M059J (cell line): ENCODE measurements at places on chromosomes 3 and 15. TPM values are rescaled to one million over a fixed set of nuclear protein-coding genes. Genes with fewer than 3 reads are reported as not detected.

GRCh38 chr3:81782585-81782984, 21.1 kb upstream of the GBE1 start:
- DNase-seq, result no peak

- DNase-seq, result peak; percentile 79
Measured at GRCh38 chr3:130925628-130926027, 31.7 kb downstream of the ATP2C1 start.

DNA sequence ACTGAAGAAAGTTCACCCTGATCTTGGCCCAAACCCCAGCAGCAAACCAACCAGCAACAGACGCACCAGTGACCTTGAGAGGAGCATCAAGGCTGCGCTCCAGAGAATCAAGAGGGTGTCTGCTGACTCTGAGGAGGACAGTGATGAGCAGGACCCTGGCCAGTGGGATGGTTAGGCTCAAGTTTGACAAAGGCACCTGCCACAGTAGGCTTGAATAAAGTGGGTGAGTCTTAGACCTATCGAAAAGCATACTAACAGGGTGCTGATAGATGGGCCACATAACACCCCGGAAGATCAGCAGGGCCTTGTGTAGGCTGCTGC, 23.9 kb downstream of the WHAMM start:
- no peak for DNase-seq

- DNase-seq, result peak; percentile 89
Measured at GRCh38 chr15:80550219-80550907, 144.7 kb upstream of the ABHD17C start.

DNA sequence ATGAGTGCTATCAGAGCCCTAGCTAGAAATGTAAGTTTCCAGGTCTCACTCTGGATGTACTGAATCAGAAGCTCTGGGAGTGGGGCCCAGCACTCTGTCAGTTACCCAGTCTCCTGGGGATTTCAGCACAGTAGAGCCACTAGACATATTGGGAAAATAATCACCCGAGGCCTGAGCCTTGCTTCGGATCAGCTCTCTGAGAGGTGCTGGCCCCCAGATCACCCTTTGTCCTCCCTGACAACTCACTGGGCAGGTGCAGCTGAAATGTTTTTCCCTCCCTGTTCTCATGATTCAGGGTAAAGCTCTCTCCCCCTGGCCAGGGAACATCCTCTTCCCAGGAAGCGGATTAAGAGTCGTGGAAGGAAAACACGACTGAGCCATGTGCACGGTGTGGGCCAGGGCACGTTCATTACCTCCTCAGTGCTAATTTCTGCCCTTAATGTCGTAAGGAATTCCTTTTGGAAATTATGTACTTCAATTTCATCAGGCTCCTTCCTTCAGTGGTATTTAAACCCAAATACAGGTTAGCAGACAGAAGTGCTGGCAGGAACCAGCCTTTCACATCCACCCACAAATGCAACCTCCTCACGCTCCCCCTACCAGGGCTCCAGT, 296.7 kb upstream of the LYSMD4 start:
- DNase-seq, result no peak

GRCh38 chr15:41940441-41940857, 31.9 kb downstream of the EHD4 start:
- peak; percentile 56 for DNase-seq

GRCh38 chr3:115982629-115983028, 359.3 kb downstream of the GAP43 start:
- DNase-seq, result no peak

DNA sequence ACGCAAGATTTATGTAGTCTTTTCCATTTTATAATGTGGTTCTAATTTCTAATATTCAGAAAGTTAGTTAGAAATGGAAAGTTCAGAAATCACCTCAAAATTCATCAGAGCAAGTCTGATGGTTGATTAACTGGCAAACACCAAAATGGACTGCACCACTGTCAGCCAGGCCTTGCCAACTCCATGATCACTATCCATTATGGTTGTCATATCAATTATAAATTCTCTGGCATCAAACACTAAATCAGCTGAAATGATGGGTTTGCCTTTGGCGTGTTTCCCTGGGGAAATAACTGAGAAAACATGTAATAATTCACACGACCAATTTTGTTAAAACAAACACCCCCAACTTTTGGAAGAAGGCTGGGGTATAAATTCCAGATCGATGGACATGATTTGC, 219.4 kb downstream of the CDIN1 start:
- DNase-seq, result peak; percentile 21

- peak; percentile 50 for DNase-seq
Measured at GRCh38 chr3:4982773-4983738, 3.8 kb downstream of the BHLHE40 start.

GRCh38 chr15:75545064-75545463, 34.1 kb downstream of the PTPN9 start:
- DNase-seq, result no peak

- peak; percentile 39 for DNase-seq
Measured at GRCh38 chr15:38401106-38401505, 52.8 kb upstream of the FAM98B start.

- DNase-seq, result peak; percentile 71
Measured at GRCh38 chr15:72155003-72155621, 36.9 kb downstream of the SENP8 start.

- DNase-seq, result peak; percentile 45
Measured at GRCh38 chr3:153595186-153595815, 433.3 kb downstream of the RAP2B start.

- no peak for DNase-seq
Measured at GRCh38 chr3:186529201-186529999, 14.8 kb downstream of the CRYGS start.

- no peak for DNase-seq
Measured at GRCh38 chr15:49619226-49619625, 1.4 kb downstream of the FAM227B start.

DNA sequence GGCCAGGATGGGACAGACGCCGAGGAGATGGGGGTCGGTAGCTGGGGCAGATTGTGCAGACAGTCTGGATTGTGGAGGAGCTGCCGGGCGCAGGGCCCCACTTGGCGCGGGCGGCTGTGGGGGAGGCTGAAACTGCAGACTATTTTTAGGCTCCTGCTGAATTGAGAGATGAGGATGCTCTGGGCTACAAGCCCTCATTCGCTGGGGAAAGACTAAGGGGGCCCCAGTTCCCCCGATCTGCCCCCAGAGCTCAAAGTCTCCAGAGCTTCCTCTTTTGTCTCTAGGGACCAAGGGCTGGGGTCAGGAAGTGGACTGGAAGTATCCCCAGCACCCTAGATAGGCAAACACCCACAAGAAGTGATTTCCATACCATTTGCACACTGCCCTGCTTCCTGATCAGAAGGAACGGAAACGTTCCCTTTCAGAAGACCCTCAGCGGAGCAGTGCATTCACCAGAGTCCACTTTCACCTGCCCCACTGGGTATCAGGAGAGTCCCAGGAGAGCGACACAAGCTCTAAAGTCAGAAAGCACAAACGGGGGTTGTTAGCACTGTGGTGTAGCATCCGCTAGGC, 29.7 kb downstream of the SEMA7A start:
- DNase-seq, result no peak

- DNase-seq, result no peak
Measured at GRCh38 chr3:9955067-9955502, 2.9 kb upstream of the PRRT3 start.

DNA sequence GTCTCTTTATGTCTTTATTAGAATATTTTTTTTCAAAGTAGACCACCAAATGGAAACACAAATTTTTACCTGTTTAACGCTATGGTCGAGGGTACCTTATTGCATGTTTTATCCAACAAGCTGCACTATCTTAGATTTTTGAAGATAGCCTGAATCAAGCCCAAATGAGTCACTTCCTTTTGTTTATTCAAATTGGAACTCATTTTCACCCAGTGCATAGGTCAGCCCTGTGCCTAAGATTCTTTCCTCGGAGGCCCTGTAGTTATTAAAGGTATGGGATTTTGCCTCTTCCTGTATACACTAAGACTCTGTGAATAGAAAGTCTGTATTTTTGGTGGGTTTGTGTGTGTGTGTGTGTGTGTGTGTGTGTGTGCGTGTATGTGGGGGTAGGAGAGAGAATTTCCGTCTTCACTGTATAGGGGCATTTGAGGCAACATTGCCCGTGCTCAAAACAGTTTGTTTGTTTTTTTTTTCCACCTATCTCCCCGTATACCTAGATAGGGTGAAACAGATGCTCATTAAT, 358.0 kb upstream of the CADM2 start:
- DNase-seq, result no peak

DNA sequence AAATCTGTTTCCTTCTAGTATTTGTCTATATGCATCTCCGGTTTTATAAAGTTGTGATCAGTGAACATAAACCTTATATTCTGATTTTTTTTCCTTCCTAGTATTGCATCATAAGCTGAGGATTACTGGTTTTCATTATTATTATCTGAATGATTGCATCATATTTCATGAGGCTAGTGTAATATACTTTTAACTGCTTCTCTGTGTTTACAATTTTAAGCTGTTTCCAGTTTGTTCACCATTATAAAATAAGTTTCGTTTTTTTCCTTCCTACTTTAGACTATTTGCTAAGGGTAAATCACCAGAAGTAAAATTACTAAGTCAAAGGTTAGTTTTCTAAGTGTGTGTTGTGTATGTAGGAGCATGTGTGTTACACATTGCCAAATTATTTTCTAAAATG, 20.2 kb downstream of the SEMA6D start:
- no peak for DNase-seq

- DNase-seq, result peak; percentile 63
Measured at GRCh38 chr3:182258538-182259177, 534.6 kb upstream of the ATP11B start.

DNA sequence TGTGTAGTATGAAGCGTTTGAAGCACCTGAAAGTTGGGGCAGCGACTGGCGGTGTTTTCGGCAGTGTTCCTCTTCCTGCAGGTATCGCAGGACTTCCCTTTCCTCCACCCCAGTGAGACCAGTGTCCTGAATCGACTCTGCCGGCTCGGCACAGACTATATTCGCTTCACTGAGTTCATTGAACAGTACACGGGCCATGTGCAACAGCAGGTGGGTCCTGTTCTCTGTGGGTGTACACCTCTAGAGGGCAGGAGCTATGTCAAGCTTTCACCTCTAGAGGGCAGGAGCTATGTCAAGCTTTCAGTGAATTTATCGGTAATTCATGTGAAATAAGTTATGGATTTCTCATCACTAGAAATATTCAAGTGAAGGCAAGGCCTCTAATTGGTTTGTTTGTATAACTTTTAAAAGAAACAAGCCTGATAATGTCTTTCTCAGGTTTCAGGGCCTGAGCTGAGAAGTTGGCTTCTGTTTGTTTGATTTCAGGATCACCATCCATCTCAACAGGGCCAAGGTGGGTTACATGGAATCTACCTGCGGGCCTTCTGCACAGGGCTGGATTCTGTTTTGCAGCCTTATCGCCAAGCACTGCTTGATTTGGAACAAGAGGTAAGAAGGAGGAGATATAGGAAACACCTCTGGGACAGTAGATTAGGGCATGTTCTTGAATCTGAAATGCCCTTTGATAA, 5.3 kb downstream of the TUBGCP4 start:
- DNase-seq, result peak; percentile 23

GRCh38 chr15:60908332-60908731, 320.8 kb downstream of the RORA start:
- no peak for DNase-seq

DNA sequence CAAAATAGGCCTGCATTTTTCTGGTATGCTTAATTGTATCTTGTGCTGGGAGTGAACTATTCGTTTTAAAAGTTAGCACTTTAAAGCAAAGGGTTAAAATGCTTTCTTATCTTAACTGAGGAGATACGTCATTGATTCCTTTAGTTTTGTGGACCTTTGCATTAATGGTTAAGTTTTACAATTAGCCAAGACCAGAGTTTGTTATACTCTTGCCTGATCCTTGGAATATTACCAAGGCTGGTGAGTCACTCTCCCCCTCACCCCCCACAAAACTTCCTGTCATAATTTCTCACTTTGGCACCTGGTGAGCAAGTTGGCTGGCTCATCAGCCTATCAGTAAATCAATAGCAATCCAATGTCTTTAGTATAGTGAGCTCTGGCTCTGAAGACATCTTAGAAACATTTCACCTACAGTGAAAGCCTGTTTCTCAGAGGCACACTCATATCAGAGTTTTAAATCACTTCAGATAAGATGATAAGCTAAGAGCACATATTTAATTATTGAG, 26.7 kb downstream of the SLC2A2 start:
- DNase-seq, result peak; percentile 94

GRCh38 chr15:56957812-56958406, 39.5 kb downstream of the TCF12 start:
- no peak for DNase-seq

DNA sequence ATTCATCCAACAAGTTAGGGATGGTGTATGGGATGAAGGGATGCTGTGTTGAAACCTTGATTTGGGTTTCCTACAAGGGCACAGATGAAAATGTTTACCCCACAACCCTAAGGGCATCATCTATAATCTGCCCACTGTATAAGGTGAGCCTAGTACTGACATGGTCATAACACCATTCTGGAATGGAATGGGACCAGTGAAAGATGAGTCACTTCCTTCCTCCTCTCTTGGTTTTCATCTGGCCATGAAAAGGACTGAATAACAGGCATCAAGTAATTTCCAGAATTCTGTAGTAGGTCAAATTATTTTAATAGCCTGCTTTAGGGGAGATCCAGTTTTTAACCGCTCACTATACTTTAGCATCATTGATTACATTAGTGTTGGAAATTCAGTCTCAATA, 538.6 kb downstream of the NR2F2 start:
- DNase-seq, result peak; percentile 41

ALPK3 gene
- total RNA-seq, result 0.25 and 1.0 TPM in 2 replicates

MITF gene
- total RNA-seq, result 6.3 and 11.7 TPM in 2 replicates

MORC1 gene
- total RNA-seq, result 0.02 TPM in 1 of 2 replicates, not detected in the other

OXSR1 gene
- total RNA-seq, result 28.2 and 47.4 TPM in 2 replicates
